ENCODE measurements at places on chromosomes 11 and 22.

- no peak for DNase-seq
These were observed 644.2 kb downstream of the ETS1 start for GRCh38 chr11:127943152-127943551.

DNA sequence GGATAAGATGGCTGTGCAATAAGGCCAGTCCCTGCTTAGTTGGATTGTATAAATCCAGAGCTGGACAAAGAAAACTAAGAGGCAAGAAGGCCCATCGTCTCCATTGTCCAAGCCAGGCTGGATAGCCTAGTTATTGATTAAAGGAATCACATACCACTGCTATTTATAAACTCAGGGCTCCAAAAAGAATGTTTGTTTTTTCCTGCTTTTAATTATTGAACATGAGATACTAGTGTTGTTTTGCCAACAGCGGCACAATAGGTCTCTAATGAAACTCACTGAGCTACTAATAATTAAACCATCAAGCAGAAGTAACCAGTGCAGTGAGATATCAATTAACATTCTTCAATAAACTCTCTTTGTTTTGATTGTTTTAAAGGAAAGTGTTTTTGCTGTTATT is 259.7 kb downstream of the INSC start:
- DNase-seq = no peak

GRCh38 chr22:48335442-48336139 is 1492.1 kb downstream of the BRD1 start:
- no peak for DNase-seq

DNA sequence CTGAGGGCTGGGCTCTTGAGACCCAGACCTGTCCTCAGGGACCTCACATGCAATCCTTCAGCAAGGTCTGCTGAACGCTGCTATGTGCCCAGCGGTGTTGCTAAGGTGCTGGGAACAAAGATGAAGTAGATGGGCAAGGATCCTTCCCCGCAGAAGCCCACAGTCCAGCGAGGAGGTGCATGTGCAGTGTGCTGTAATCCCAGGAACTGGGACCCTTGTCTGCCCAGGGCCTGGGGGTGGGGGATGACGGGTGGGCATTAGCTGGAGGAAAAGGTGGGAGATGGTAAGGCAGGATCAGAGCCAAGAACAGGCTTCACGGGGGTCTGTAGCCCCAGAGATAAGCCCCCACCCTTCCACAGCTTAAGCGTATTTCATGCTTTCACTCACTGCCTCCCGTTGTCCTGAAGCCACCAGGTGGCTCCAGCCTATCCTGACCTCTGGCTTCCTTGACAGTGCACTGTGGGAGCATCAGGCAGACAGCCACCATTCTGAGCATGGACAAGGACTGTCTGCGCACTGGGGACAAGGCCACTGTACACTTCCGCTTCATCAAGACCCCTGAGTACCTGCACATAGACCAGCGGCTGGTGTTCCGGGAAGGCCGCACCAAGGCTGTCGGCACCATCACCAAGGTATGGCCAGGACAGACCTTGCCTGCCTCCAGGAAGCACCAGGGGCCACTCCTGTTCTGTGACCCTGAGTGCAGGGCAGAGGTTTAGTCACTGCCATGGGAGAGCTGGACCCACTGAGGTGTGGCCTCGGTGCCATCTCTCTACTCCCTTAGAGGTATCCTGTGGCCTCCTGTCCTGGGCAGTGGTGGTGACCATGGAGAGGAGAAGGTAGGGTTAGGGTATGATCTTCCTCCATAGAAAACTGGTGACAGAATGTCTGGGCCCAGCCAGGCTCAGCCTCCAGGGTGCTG is 22.0 kb downstream of the GTPBP1 start:
- DNase-seq = no peak

DNA sequence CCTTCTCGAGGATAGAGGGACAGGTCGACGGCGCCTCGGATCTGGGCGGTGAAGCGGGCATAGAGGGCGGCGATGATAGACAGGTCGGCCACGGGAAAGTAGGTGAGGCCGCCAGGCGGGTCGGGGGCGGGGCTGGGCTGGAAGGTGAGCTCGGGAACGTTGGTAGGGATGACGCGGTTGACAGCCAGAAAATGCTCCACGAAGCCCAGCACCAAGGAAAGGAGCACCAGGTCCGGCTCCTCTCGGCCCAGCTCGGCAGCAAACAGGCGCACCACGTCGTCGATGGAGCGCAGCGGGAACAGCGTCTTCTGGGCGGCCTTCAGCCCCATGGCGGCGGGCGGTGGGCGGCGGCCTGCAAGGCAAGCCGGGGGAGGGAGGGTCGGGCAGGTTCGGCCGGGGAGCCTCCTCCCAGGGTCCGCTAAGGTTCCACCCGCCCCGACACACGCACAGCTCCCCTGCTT is 540 bp downstream of the MEN1 start:
- DNase-seq = no peak

DNA sequence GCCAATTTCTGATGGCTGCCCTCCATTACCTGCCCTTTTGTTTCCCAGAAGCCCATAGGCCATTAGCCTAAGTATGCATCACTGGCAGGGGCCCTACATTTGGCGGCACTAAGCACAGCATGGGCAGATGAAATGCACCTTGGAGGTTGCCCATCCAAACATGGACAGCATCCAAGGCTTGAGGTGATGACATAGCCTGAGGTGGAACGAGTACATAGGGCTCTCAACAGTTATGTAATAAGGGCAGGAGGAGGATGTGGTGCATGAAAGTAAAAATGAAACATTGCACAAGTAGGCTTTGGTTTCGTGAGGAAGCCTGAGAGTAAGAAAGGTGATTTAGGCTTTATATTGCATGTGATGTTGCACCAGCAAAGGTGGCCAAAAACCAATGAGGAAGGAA is 148.1 kb downstream of the FAM76B start:
- peak; percentile 66 for DNase-seq

Data from cerebellar cortex (tissue), 1 donor.